ENCODE measurements at places on chromosomes 16 and 17. TPM values are rescaled to one million over a fixed set of nuclear protein-coding genes. Genes with fewer than 3 reads are reported as not detected.

HID1 gene
- 17.1 TPM for total RNA-seq

- DNase-seq = no peak
Measured at GRCh38 chr16:57444711-57445110, 2.5 kb downstream of the CIAPIN1 start.

GRCh38 chr17:8468127-8468526 lies 32.4 kb downstream of the NDEL1 start:
- no peak for DNase-seq

FSCN2 gene
- 4.9 TPM for total RNA-seq

SLC47A1 gene
- total RNA-seq = 4.9 TPM

DNA sequence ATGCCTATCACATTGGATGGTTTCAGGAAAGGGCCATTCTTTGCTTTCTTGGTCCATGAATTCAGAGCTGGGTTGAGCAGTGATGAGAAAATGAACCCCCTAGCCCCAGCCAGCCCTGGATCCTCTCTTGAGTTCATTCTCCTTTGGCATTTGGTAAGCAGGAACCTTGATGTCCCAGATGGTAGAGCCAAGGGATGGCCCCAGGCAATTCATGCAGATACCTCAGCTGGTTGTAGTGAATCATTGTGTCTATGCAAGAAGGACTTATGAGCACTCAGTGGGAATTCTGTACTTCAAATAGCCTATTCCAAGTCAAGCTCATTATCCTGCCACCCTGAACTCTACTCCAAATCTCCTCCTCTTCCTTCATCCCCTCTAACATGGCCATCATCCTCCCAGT lies 412.7 kb downstream of the UTP18 start:
- no peak for DNase-seq

GRCh38 chr16:77788181-77789084 lies at the start of gene VAT1L:
Gene VAT1L (plus strand): TSS chr16:77788564. CDS start chr16:77788683, 119 bp downstream.
- peak; percentile 69 for DNase-seq

- DNase-seq = no peak
Measured at GRCh38 chr16:89449726-89450335, 40.5 kb downstream of the ANKRD11 start.

GRCh38 chr16:50476486-50477255 lies 71.5 kb upstream of the NKD1 start:
- DNase-seq = no peak

KCNJ18 gene
- not detected for total RNA-seq

- no peak for DNase-seq
Measured at GRCh38 chr16:85947230-85948137, 48.5 kb downstream of the IRF8 start.

DNA sequence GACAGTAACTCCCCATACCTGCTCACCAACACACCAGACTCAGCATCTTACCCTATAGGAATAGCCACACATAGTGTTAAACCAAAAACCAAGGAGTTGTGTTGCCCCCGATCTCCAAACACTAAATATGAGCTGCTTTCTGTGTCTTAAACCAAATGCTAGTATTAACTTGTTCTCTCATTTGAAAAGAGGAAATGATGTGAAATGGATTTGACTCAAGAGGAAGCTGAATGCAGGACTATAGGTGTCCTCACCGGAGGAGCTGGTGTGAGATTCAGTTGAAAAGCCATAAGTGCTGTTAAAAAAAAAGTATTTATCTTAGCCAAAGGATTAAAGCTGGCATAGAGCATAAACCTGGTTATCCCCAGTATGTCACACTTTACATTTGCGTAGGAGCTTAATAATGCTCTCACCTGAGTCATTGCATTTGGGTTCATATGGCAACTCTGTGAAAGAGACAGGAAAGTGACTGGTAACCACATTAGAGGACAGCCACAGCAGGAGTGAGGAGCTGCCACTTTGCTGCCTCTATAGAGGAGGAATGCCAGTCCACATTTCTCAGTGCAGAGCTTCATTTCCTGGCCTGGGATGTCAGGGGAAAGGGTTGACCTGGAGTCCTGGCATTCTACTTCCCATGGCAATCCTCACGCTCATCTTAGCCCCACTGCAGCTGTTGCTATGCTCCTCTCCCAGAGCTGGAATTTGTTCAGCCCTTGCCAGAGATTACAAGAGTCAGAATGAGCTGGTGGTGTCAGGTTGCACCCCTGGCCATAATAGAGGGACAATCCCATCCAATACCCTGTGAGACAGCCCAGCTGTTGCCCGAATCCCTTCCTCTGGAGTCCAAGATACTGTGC lies 143.3 kb upstream of the ANKFN1 start:
- DNase-seq = no peak

CLTC gene
- 308 TPM for total RNA-seq

- DNase-seq = no peak
Measured at GRCh38 chr17:40922239-40922638, 15.2 kb downstream of the KRT23 start.

- no peak for DNase-seq
Measured at GRCh38 chr17:47776330-47777197, 43.5 kb downstream of the TBX21 start.

- DNase-seq = no peak
Measured at GRCh38 chr17:32806646-32807045, 70.3 kb downstream of the MYO1D start.

- no peak for DNase-seq
Measured at GRCh38 chr17:8117367-8117979, 841 bp downstream of the ALOXE3 start.

DNA sequence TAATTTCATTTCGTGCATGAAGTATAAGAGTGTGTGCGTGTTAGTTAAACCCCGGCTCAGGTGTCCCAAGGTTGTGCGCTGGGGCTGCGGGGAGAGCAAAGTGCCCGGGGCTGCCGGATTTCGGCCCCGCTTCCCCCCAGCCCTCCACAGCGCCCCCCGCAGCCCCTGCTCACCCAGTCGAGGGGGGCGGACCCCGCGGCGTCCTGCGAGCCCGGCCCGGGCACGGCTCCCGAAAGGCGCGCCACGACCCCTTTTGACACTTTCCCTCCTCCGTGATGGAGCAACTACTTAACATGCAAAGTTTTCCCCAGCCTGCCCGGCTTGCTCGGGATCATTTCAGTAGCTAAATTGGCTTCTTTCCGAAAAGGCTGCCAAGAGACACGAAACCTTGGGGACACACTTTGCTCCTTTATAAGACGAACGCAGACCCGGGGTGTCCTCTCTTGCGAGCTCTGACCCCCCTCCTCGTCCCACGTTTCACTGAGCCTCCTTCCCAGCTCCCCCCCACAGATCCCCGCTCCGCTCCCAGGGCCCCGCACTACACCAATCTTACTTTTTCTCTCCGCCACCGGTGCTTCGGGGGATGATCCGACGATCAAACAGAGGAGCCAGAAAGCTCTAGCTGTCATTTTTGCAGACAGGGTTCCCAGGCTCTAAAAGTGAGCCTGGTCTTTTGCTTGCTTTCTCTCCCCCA lies 552 bp downstream of the C17orf58 start:
- DNase-seq = peak; percentile 39

- no peak for DNase-seq
Measured at GRCh38 chr16:67035364-67035763, 6.4 kb downstream of the CBFB start.

DNA sequence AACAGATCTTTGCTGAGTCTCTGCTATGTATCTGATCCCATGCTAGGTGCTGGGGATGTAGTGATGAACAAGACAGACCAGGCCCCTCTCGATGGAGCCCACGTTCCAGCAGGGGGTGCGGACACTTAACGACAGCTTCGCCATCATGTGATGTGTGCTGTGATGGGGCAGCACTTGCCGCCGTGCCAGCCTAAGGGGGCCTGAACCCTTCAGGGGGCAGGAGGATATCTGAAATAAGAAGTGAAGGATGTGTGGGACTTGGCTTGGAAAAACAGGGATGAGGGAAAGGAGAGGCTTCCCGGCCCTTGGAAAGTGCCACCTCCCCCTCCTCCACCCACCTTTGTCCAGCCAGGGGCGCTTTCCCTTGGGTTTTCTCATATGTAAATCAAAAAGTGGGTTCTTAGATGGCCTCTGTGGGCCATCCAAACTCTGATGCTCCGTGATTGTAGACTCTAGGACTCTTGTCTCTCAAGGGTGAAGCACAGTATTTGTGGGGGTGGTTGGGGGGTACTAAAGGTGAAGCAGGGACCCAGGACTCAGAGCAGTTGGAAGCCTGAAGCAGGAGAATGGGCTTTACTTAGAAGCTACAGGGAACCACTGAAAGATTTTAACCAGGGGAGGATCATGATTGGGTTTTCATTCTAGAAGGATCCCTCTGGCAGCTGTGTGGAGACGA lies 4.0 kb upstream of the DLX3 start:
- no peak for DNase-seq

GRCh38 chr16:78288888-78289287 lies 189.4 kb downstream of the WWOX start:
- DNase-seq = no peak

GRCh38 chr16:30352488-30353401 lies 2.4 kb downstream of the CD2BP2 start:
- DNase-seq = no peak

DNA sequence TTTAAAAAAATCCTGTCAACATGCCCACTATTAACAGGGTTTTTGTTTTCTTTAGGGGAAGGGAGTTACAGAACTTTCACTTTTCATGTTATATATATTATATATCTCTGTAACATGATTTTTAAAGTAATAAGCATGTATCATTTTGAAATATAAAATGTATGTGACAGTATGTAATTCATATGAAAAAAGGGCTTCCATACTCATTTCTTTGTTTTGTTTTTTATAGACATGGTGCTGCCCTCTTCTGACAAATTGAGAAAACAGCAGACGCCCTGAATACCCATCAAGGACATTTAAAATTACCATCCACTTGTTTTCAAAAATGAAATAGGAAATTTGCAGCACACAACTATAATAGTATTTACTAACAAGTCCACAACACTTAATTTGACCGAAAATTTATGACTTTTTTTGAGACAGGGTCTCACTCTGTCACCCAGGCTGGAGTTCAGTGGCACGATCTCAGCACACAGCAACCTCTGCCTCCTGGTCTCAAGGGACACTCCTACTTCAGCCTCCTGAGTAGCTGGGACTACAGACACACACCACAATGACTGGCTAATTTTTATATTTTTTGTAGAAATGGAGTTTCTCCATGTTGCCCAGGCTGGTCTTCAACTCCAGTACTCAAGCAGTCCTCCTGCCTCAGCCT lies 30.4 kb downstream of the CFDP1 start:
- DNase-seq = peak; percentile 38

Data from frontal cortex (tissue), 4 donors.